Motor neuron (in vitro differentiated cells): ENCODE measurements at places on chromosomes 11 and 22.

DNA sequence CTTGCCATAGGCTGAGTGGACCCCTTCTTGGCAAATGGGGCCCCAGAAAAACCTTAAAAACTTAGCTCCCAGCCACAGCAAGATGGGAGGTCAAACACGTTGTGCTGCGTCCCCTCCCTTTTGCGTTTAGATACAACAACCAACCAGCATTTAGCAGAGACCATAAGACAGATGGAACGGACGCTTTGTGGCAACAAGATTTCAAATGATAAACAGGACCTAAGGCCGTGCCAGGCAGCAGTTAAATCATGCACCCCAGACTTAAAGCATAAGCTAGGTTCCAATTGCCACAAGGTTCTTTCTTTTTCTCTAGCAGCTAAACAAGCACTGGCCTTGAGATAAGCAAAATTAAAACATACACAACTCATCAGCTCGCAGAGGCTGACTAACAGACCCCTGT is 39.4 kb upstream of the NTM start:
- ATAC-seq, result no peak

DNA sequence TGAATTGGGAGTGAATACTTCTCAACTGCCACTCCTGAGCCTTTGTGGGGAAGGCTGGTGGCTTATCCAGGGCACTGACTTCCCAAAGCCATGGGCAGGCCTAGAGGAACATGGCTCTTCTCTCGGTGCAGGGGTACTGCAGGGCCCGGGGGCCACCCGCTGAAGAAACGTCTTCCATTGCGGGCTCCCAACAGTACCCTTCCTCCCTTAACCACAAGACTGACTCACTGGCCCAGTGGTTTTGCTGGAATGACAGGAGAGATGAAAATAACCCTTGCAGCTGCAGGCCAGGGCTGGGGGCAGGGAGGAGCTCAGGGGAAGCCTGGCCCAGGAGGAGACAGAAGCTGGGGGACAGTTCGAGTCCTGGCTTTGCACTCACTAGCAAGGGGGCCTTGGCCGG is 13.5 kb downstream of the TXN2 start:
- peak; percentile 57 for ATAC-seq

GRCh38 chr11:117900720-117901440 is 24.4 kb upstream of the FXYD6 start:
- ATAC-seq, result no peak

DNA sequence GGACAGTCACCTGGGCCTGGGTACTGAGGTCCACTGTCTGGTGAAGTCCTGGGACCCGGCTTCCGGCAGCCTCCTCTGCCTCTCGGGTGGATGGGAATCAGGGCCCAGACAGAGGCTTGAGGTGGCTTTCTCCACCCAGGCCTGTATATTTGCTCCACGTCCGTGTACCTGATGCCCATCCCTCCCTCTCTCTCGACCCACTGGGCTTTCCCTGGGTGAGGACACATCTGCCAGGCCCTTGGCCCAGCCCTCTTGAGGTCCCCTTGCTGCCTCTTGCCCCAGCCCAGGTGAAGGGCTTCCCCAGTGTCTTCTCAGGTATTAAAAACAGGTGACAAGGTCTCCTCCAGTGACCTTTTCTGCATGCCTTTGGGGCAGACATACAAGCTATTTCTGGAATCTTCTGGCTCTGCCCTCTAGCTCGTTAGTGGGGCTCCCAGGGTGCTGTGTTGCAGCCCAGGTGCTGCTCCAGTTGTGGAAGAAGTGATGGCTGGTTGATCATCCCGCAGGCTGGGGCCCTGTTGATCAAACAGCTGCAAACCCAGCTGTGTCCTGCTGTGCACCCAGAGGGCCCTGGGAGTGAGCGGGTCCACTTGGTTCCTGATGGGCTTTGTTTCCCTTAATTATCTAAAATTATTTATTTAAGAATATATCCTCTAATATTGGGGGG is 25.5 kb upstream of the ACR start:
- no peak for ATAC-seq

- no peak for ATAC-seq
Observed at GRCh38 chr11:66933531-66933930, 24.7 kb downstream of the PC start.

DNA sequence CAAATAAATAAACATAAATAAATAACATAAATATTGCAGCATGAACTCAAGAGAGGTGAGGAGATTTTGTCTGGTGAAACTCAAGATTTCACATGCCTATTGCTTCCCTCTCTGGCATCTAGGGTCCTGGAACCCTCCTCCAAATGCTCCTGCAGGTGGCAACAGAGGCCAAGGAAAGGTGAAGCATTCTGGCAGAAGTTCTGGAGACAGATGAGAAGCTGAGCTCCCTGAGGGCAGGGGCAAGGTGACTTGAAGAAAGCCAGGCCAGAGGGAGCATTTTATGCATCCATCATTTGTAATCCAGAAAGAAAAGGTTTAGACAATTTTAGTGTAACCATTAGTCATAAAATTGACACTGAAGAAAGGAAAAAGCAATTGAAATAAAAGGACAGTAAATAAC is 64.9 kb downstream of the ENDOD1 start:
- ATAC-seq, result no peak

DNA sequence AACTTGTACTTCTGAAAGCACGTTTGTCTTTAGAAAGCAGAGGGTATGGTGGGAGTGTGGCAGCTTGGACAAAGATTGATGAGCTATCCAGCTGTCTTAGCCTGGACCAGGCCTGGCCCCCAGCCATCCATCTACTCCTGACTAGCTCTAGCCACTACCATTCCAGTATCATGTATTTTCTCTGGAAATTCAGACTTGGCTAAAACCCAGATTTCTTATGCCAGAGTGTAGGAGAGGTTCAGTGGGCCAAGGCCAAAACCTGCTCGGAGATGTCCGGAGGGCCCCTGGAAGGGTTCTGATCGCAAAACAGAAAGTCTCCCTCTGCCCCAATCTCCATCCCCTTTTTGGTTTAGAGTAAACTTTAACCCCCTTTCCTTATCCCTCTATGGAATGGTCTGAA is 24.8 kb upstream of the MTCH2 start:
- ATAC-seq, result peak; percentile 27

- no peak for ATAC-seq
Observed at GRCh38 chr11:132855516-132855915, 676.8 kb downstream of the OPCML start.

DNA sequence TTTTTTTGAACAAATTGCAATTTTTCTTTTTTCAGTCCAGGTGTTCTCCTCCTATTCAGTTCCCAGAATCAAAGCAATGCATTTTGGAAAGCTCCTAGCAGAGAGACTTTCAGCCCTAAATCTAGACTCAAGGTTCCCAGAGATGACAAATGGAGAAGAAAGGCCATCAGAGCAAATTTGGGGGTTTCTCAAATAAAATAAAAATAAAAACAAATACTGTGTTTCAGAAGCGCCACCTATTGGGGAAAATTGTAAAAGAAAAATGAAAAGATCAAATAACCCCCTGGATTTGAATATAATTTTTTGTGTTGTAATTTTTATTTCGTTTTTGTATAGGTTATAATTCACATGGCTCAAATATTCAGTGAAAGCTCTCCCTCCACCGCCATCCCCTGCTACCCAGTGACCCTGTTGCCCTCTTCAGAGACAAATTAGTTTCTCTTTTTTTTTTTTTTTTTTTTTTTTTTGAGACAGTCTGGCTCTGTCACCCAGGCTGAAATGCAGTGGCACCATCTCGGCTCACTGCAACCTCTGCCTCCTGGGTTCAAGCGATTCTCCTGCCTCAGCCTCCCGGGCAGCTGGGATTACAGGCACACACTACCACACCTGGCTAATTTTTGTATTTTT is 6.2 kb upstream of the UBE4A start:
- no peak for ATAC-seq

GRCh38 chr11:117193130-117194020 is 5.8 kb upstream of the TAGLN start:
- no peak for ATAC-seq

- ATAC-seq, result no peak
Observed at GRCh38 chr11:14359501-14360031, 583 bp upstream of the RRAS2 start.

DNA sequence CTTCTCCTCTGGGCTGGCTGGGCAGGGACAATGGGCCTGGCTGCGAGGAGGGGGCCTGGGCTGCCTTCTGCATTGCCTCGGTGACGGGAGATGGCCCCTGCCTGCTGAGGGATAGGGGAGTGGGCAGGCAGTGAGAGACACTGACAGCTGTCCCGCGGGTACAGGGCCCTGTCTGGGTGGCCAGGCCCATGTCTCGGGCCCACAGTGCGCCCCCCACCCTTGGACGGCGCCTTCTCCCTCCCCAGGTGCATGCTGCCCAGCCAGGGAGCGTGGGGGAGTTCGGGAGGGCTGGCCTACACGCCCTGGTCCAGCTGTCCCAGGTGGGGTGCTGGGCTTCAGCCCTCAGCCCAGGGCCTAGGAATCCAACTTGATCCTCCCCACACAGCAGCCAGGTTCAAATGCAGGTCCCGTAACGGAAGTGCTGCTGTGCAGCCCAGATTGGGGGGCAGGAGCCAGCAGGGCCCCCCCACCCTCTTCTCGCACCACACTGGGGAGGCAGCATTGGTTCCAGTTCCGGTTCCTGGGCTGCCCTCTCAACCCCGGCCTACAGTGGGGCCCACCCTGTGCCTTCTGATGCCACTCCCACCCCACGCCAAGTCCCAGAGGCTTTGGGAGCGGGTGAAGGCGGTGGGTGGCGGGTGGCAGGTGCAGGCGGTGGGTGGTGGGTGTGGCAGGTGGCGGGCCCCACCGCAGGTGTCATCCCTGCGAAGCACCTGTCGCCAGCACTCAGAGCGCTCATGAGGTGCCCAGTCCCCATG is 7.3 kb upstream of the TSSC4 start:
- ATAC-seq, result no peak

GRCh38 chr11:72140661-72141060 is 5.1 kb downstream of the FOLR3 start:
- ATAC-seq, result no peak

DNA sequence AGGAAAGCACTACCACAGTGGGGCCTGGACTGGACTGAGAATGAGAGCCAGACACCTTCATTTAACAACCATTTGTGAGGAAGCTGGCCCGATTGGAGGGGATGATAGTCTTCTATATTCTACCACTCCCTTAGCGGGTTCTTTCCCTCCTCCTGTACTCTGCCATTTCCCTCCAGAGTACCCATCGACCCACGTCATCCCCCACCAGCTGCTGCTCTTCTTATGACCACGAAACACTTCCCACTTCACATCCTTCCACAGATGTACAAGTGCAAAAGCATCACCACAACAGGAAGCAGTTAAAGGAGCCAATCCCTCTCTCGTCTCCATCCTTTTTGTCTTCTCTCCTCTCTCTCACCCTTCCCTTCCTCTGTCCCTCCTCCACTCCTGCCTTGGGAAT is 18.0 kb upstream of the UBASH3B start:
- no peak for ATAC-seq

GRCh38 chr11:120044011-120044675 is 93.8 kb downstream of the TRIM29 start:
- no peak for ATAC-seq

DNA sequence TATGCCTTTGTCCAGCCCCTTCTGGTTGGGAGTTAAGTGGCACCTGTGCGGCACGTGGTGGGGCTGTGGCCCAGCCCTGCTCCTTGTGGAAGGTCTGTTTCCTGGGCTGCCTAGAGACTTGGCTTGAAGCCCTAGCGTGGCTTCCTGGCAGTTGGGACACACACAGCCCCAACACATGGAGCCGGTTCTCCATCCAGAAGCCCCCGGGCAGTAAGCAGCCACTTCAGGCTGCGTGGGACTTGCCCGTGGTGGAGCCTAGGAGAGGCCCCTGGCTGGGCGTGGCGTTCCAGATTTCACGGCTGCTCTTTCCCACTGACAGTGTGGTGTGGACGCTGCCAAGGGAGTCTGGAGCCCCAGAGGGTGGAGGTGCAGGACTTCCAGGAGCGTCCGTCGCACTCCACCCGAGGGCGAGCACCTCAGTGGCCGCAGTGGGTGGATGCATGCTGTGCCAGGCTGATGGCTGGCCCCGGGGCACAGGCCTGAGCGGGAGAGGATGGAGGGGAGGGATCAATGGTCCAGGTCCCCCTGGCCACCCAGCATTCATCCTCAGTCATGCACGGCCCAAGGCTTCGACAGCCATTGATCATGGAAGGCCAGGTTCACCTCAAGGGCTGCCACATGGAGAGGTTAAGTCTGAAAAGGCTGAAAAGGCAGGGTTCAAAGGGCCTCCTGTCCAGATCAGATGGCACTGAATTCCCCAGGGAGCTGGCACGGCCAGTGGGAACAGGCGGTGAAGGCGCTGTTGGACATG is 9.3 kb downstream of the CCND1 start:
- no peak for ATAC-seq

GRCh38 chr11:63837027-63837688 is 1.8 kb upstream of the MARK2 start:
- no peak for ATAC-seq

DNA sequence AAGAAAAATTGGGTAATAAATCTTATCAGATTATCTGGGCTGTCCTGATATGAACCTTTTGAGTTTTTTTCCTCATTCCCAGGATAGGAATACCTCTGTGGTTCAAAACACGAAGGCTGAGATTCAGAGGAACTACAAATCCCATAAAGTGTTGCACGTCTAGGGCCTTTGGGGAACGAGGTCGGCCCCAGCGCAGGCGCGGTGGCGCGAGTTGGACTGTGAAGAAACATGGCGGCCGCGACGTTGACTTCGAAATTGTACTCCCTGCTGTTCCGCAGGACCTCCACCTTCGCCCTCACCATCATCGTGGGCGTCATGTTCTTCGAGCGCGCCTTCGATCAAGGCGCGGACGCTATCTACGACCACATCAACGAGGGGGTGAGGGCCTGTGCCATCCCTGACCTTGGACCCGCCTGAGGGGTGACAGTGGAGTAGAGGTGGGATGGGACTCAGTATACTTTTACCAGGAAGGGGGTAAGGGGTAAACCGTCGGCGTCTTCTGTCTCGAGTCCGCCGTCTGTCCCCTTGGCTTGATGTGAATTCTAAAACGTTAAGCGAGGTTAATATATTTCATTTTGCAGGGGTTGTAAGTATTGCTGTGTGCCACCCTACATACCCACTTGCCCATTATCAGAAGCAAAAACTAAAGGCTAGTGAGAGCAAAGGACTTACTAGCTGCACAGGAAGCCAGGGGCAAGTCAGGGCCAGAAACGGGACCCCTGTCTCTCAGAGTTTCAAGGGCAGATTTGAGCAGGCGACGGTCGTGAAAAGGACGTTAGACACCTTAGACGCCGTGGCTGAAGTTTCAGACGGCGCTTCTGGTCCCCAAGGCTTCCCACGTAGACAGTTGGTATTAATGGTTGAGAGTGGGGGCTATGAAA is at the start of gene UQCR10:
UQCR10 (plus strand) TSS at position 199 of the 881 bp plus-strand sequence; CDS start at position 229, 30 bp downstream.
- peak; percentile 86 for ATAC-seq

GRCh38 chr11:2886191-2886894 is 768 bp upstream of the CDKN1C start:
- ATAC-seq, result peak; percentile 1
